ENCODE measurements at places on chromosomes 7 and 10. TPM values are rescaled to one million over a fixed set of nuclear protein-coding genes. Genes with fewer than 3 reads are reported as not detected.

- no peak for DNase-seq
Measured at GRCh38 chr7:39529582-39529981, 36.6 kb upstream of the YAE1 start.

DNA sequence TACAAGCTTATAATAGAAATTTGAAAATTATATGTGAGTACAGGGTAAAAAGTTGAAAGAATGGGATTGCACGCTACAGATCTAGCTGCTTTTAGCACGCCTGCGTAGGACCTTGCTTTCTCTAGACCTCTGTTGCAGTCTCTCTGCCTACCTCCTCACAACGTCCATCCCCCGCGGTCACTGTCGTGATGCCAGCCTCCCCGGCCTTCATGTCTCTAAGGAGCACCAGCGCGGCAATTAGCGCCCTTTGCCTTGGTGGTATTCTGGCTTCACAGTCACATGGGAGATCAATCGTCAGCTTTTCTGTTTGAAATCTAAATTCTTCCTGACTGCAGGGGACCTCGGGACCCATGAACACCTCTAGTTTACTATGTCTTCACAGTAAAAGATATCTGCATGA is 131.3 kb downstream of the EGFR start:
- DNase-seq = no peak

DNA sequence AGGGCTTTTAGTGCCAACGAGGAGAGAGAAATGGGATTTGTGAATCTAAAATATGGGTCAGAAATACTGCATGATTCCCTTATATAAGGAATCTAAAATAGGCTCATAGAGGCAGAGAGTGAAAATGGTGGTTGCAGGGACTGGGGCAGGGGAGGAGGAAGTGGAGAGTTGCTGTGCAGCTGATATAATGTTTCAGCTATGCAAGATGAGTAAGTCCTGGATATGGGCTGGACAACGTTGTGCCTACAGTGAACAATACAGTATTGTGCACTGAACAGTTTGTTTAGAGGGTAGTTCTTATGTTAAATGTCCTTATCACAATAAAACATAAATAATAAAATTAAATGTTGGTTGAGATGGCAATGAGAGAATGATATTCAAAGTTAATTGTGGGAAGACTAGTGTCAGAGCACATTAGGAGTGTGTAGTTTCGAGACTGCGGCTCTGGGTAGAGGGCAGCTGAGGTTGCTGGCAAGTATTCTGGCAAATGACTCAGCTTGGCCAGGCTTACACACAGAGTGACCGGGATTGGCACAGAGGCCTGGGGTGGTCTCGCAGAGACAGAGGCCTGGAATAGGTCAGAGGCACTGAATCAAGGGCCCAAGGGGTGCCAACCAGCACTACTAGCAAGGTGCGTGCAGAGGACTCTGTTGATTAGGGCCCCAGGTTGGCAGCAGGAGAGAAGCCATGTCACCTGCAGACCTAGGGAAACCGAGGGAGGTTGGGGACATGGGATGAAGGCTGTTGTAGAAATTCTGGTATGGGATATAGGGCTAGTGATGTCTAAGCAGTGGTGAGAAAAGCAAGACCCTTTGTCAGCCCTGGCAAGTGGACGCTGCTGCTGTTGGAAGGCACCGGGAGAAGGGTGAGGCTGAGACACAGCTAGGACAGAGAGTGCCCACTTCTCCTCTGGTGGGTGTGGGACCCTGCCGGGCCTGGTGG is 2.8 kb upstream of the DEPP1 start:
- no peak for DNase-seq

DNA sequence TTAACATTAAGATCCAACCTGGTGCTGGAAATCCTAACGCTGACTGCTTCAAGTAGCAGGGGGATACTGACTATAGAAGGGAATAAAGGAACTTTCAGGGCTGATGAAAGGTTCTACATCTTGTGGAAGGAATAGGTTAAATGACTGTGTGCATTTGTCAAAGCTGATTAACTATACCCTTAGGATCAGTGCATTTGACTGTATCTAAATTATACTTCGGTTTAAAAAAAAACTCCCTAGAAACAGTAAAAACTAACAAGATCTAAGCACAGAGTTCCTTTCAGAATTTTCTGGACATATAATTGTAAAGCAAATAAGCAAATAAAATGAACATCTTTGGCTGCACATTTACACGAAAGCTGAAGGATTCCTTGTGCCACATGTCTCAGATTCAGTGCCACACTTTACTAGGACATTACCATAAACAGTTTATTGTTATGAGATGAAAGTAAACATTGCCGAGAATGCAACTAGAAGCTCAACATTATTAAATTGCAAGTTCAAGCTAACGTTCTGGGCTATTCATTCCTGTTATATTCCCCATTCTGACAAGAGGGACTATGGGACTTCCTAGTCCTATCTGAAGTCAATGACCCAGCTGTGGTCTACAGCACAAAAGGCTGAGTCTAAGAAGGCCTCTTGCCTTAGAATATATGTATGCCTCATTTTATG is 20.7 kb downstream of the ANK3 start:
- DNase-seq = no peak

The ATG9B gene
- total RNA-seq = 14.9 TPM

The DPP6 gene
- not detected for total RNA-seq

The TMEM176B gene
- not detected for total RNA-seq

The TMEM176A gene
- not detected for total RNA-seq
